ENCODE measurements at places on chromosomes 11 and 22.

DNA sequence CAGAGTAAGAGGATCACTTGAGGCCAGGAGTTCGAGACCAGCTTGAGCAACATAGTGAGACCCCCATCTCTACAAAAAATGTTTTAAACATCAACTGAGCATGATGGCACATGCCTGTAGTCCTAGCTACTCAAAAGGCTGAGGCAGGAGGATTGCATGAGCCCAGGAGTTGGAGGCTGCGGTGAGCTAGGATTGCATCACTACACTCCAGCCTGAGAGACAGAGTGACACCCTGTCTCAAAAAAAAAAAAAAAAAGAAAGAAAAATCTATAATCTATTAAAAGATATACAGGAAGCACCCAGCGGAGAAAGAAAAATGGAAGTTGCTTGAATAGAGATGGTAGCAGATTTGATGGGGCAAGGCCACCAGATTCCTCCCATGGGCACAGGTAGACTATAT lies 61.8 kb downstream of the FAM83F start:
- DNase-seq = no peak

DNA sequence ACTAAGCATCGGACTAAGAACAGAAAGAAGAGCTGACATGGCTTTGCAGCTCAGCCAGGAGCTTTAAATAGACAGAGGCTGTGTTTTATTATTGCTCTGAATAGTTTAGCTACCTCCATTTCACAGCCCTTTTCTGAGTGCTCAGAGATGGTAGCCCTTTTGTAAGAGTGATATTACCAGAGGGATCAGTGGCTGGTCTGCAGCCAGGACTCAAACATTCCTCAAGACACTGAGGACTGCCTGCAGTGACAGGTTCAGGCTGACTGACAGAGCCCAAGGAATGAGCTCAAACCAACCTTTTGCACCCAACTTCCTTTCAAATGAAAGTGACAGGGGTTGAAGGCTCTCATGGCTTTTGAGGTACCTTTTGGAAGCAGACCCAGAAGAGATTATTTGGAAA lies 189.0 kb downstream of the DDX10 start:
- DNase-seq = no peak

GRCh38 chr22:25777870-25778269 lies 35.9 kb downstream of the MYO18B start:
- no peak for DNase-seq

DNA sequence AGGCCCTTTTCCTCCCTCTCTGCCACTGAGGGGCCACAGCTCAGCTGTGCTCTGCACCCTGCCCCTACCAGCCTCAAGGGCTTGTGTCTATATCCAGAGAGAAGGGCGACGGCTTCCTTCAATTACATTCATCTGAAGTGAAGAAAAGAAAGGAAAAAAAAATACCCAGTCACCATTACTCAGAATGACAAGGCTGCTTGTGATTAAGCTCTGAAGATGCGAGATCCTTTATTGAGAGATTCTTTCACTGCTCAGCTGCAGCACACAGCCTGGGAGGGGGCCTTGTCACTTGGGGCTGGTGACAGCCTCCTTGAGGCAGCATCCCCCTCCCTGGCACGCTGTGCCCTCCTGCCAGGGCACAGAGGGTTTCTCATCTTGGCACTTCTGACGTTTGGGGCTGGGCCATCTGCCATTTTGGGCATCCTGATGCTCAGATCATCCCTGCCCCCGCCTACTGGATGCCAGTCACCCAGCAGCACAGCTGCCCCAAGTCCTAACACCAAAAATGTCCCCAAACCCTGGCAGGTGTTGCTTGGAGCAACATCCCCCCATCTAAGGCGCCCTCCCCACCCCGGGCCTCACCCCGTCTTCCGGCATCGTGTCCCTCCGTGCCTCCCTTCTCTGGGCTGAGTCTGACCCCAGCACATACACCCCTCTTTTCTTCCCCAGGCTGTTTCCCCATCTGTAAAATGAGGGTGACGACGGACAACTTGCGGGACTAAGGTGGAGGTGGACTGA lies 1394.7 kb downstream of the BRD1 start:
- no peak for DNase-seq

DNA sequence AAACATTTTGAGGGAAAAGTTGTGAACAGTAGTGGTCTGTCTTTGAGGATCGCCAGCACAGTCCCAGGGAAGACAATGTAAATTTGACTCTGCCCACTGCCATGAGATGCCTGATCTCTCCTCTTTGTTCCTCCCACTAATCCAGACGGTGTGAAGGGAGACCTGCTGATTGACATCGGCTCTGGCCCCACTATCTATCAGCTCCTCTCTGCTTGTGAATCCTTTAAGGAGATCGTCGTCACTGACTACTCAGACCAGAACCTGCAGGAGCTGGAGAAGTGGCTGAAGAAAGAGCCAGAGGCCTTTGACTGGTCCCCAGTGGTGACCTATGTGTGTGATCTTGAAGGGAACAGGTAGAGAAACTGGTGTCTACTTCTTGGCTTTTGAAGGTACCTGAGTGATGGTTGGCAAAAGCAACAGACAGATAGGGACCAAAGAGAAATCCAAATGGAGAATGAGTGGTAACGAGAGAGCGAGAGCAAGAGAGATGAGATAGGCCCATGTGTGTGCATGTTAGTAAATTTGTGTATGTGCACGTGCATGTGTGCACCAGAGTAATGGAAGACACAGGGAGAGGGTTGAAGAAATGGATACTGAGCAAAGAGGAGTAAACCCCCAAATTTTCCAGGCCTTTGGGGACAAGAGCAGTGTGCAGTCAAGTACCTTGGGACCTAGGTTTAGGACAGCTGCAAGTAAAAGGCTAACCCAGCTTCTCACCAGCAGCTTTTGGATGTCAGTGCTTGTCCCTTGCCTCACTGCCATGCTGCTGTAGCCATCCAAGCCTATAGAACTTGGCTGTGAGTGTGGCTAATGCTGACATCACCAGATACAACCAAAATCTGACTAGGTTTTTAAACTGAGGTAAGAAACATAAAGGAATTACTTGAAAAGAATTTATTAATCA lies 1.9 kb downstream of the NNMT start:
- DNase-seq = no peak

DNA sequence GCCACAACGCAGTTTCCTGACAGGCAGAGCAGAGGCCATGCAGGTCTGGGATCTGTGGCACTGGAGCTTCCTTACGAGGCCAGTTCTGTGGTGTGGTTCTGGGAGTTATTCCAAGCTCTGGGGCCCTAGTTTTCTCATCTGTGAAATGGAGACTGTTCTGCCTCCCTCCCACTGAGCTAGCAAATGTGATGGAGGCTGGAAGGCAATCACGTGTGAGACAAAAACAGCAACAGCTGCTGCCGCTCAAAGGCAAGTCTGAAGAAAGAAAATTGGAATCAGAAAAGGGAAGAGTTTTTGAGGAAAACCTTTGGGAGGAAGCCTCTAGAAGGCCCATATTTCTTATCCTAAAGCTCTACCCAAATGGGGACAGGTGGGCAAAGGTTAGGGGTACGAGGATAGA lies 8.3 kb upstream of the RIC3 start:
- no peak for DNase-seq

GRCh38 chr11:68505596-68505995 lies 45.0 kb downstream of the PPP6R3 start:
- no peak for DNase-seq

DNA sequence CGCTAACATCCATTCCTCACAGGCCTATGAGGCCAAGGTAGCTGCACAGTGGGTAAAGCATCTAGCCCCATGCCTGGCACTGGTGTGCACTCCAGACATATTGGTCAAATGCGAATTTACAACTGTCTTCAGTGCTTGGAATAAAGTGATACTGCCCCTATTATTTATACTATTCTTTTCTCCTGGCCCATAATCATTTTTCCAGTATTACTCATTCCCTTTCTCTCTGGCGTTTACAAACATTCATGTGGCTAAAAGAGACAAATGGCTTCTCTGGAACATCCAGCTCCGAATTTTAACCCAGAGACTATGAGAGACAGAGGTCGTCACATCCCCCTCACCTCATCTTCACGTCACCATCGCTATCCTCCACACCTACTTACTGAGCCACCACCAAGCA lies 87.2 kb upstream of the PITPNB start:
- DNase-seq = no peak

DNA sequence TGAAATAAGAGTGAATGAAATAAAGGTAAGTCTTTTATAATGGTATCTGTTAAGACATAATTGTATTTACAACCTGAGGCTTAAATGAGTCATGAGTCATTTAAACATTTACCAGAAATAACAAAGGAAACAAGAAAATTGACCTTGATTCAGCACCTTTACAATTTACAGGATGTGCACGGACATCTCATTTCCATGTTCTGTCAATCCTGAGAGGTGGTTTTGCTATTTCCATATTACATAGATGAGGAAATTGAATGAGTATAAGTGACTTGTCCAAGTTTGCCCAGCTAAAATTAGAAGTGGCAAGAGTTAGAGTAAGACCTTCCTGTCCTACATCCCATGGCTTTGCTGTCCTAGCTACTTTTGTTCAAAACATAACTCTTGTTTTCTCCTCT lies 89.1 kb downstream of the TRIM44 start:
- DNase-seq = no peak

GRCh38 chr11:46378811-46379481 lies 2.5 kb upstream of the MDK start:
- DNase-seq = no peak

GRCh38 chr11:113351068-113351450 lies 36.5 kb upstream of the ANKK1 start:
- DNase-seq = no peak

DNA sequence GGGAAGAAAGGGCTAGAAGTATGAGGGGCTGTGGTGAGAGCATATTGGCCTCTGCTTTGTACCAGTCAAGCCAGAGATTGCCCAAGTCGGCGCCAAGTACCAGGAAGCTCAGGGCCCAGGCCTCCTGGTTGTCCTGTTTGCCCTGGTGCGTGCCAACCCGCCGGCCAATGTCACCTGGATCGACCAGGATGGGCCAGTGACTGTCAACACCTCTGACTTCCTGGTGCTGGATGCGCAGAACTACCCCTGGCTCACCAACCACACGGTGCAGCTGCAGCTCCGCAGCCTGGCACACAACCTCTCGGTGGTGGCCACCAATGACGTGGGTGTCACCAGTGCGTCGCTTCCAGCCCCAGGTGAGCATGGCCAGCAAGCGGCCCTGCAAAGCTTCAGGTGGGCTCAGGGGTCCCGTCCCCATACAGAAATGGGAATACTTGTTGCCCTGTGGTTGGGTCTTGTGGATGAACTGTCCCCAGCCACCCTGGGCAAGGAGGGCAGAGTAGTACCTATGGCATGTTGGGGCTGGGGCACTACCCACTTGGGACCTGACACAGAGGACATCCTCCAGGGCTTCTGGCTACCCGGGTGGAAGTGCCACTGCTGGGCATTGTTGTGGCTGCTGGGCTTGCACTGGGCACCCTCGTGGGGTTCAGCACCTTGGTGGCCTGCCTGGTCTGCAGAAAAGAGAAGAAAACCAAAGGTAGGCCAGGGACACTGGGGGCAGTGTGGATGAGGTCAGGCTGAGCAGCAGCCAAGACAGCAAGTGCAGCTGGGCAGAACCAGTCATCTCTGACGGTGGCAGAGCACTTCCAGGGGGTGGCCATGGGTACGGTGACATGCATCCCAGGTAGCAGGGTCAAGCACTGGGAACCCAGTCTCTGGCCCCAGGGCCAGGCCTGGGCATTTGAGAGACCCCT lies 2.1 kb downstream of the TMEM25 start:
- DNase-seq = no peak

- no peak for DNase-seq
Measured at GRCh38 chr11:114221037-114221436, 75.2 kb upstream of the NNMT start.

DNA sequence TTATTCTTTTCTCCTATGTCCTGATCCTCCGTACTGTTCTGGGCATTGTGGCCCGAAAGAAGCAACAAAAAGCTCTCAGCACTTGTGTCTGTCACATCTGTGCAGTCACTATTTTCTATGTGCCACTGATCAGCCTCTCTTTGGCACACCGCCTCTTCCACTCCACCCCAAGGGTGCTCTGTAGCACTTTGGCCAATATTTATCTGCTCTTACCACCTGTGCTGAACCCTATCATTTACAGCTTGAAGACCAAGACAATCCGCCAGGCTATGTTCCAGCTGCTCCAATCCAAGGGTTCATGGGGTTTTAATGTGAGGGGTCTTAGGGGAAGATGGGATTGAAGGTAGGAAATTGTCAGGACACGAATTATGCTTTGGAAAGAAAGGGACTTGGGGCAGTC lies 843 bp downstream of the OR51T1 start:
- no peak for DNase-seq

DNA sequence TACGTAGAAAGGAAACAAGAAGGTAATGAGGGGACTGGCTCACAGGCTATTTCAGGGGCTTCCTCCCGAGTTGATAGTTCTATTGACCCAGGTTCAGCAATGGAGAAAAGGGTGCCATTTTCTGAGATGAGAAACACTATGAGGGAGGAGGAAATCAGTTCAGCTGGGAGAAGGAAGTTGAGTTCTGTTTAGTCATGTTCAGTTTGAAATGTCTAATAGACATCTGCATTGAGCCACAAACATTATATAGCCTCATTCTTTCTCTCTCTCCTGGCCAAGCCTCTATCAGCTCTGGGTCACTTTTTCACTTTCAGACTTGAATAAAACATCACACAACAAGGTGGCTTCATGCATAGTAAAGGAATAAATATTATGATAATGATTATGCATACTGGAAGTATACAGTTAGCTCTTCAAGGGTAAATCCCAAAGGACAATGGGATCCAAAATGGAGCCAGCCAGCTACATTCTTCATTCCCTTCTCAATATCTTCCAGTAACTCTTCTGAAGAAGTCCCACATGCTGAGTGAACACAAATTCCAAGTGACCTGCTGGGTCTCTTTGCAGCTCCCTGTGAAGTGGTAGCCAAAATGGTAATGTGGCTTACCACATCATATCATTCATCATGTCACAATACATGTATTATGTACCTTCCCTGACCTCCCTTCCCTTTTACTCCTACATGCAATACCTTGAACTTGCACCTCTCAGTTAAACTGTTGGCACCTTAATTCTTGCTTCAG lies 80.9 kb upstream of the CD44 start:
- no peak for DNase-seq

DNA sequence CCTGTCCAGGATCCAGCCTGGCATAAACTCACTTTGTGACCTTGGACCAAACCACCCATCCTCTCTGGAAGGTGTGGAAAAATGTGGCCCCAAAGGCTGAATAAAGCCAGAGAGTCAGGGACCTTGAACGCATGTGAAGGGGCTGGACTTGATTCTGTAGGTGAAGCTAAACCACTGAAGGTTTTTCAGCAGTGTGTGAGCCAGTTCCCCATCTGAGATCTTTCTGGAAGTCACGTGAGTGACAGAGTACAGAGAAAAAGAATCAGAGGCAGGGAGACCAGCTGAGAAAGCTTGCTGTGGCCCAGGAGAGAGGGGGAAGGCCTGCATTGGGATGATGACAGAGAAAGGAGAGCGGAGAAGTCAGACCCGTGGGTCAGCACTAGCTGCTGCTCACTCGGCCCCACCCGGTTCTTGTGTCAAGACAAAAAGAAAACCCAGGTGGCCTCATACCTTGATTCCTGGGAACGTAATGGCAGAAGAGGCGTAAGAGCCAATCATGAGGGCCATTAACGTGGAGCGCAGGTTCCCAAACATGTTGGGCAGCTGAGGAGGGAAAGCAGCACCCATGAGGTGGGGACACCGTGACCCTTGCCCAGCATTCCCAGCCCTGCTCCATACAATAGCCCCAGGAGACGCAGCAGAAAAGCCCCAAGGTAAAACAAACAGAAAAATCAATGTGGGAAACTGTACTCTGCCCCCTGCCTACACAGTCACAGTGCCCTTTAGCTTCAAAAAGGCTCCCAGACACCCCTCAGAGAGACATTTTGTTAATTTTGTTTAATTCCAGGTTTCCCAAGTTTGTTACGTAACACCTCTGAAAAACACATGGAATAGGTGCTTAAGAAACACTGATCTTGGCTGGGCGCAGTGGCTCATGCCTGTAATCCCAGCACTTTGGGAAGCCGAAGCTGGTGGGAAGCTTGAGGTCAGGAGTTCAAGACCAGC lies 17.9 kb downstream of the SLC43A1 start:
- no peak for DNase-seq

- DNase-seq = no peak
Measured at GRCh38 chr22:23184764-23185113, 4.4 kb downstream of the BCR start.
